Tibial artery (tissue), 4 donors: ENCODE measurements at places on chromosomes 6 and 20.

GRCh38 chr6:126747728-126748540, 370.5 kb upstream of the RSPO3 start:
- H3K4me3 ChIP-seq = no peak overlapping the region
- no peaks in the 10 kb centered on the region for H3K4me1 ChIP-seq
- no peak for DNase-seq
- H3K27ac ChIP-seq = no peak overlapping the region

GRCh38 chr6:135474362-135474761, 23.2 kb downstream of the AHI1 start:
- no peak for DNase-seq
- H3K4me3 ChIP-seq = no peak overlapping the region
- peaks cover 30% of the 10 kb centered on the region for H3K36me3 ChIP-seq
- H3K27me3 ChIP-seq = no peaks in the 10 kb centered on the region
- H3K4me1 ChIP-seq = no peaks in the 10 kb centered on the region

DNA sequence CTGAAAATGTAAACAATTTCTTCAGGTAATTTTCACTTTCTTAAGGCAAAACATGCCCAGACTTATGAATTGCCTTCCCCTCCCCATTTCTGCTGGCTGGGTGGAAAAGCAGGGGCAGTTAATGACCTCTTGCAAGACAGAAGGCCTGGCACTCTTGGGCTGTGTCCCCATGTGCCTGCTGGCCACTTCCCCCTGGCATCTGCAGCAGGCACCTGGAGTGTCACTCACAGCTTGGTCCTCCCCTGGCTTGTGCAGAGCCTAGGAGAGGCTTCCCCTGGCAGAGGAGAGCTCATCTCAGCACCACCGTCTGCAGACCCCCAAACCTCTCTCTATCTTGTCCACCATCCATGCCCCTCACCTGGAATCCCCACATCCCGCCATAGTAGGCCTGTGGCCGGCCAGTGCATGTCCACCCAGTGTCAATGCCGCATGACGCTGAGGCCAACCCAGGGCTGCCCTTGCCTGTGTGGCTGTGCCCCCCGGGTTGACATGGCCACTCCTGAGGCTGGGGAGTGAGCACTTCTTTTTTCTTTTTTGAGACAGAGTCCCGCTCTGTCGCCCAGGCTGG, 83.5 kb upstream of the SLC22A23 start:
- no peak for DNase-seq
- H3K4me1 ChIP-seq = no peaks in the 10 kb centered on the region
- no peaks in the 10 kb centered on the region for H3K36me3 ChIP-seq
- no peaks in the 10 kb centered on the region for H3K27me3 ChIP-seq
- no peak overlapping the region for H3K27ac ChIP-seq
- no peak overlapping the region for H3K4me3 ChIP-seq

- no peak overlapping the region for H3K27ac ChIP-seq
- H3K36me3 ChIP-seq = no peaks in the 10 kb centered on the region
- H3K4me1 ChIP-seq = no peaks in the 10 kb centered on the region
- H3K27me3 ChIP-seq = no peaks in the 10 kb centered on the region
- no peak for DNase-seq
- H3K4me3 ChIP-seq = no peak overlapping the region
Observed at GRCh38 chr6:39409889-39410288, 87.4 kb upstream of the KCNK16 start.

GRCh38 chr6:140289186-140289585, 914.7 kb upstream of the CITED2 start:
- H3K27me3 ChIP-seq = no peaks in the 10 kb centered on the region
- H3K4me1 ChIP-seq = no peaks in the 10 kb centered on the region
- H3K4me3 ChIP-seq = no peak overlapping the region

DNA sequence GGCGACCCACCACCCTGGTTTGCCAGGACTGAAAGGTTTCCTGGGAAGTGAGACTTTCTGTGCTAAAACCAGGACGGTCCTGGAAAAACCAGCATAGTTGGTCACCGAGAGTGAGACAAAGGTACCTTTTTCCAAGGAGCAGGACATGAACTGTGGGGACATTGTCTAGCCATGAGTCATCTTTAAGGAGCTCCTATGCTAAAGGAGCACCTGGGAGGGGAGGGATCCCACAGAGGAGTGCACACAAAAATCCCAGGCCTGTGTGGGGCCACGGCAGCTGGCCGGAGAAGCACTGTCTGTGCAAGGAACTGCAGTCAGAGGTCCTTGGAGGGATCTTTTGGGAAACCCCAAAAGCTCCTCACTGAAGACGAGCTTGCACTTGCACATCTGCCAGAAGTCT, 109.1 kb upstream of the PLEKHG1 start:
- no peak for DNase-seq
- H3K4me3 ChIP-seq = no peak overlapping the region
- H3K27me3 ChIP-seq = no peaks in the 10 kb centered on the region
- H3K27ac ChIP-seq = no peak overlapping the region
- no peaks in the 10 kb centered on the region for H3K36me3 ChIP-seq
- H3K4me1 ChIP-seq = no peaks in the 10 kb centered on the region

DNA sequence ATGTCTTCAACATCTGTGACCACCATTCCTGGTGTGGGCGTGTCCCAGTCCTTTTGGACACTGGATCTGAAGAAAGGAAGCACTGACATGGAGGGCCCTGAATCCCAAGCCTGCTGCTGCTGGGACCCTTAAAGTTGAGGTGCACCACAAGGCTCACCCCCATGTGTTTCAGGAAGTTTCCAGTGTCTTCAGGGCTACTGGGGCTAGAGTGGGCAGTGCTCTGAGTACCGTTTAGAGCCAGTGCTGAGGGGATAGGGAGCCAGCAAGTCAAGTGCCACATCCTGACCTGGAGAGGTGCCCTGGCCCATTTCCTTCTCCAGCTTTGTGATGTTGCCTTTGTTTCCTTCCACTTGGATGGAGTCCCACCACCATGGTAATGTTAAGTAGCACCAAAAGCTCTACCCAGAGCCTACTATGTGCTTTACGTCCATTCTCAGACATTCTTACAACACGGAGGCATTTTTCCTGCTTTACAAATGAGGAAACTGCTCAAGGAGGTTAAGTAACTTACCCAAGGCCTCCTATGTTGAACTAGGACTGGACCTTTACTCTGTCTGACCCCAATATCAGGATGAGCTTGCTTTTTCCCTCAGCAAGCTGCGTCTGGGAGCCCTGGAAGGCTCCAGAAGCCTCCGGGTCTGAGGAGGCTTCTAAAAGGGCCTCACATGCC, 552 bp upstream of the DEF6 start:
- no peak for DNase-seq
- H3K4me1 ChIP-seq = peaks cover 12% of the 10 kb centered on the region
- H3K27me3 ChIP-seq = no peaks in the 10 kb centered on the region
- peaks cover 40% of the 10 kb centered on the region for H3K36me3 ChIP-seq
- no peak overlapping the region for H3K27ac ChIP-seq

GRCh38 chr6:98747273-98747672, 87.1 kb upstream of the POU3F2 start:
- no peak overlapping the region for H3K27ac ChIP-seq
- no peaks in the 10 kb centered on the region for H3K4me1 ChIP-seq

GRCh38 chr6:23589811-23590210, 536.2 kb upstream of the NRSN1 start:
- H3K4me1 ChIP-seq = no peaks in the 10 kb centered on the region
- H3K27ac ChIP-seq = no peak overlapping the region
- H3K36me3 ChIP-seq = no peaks in the 10 kb centered on the region
- no peak for DNase-seq
- no peak overlapping the region for H3K4me3 ChIP-seq
- H3K27me3 ChIP-seq = no peaks in the 10 kb centered on the region

DNA sequence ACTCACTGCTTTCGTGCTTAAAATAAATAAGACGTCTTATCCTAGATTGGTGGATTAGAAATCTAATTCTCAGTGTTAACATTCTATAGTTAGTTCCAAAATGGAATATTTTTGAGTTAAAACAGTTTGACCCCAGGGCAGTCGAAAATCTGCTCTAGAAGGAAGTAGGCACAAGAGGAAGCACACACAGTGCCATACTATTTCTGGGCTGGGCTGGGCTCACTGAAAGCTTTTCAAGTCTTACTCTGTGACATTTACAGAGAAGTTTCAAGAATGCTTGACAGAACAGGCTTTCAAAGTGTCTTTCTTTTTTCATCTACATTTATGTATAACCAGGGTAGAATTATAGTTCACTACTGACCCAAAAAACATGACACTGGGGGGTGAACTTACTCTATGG, 209.8 kb downstream of the SOD2 start:
- DNase-seq = no peak
- H3K4me1 ChIP-seq = no peaks in the 10 kb centered on the region
- no peak overlapping the region for H3K27ac ChIP-seq

DNA sequence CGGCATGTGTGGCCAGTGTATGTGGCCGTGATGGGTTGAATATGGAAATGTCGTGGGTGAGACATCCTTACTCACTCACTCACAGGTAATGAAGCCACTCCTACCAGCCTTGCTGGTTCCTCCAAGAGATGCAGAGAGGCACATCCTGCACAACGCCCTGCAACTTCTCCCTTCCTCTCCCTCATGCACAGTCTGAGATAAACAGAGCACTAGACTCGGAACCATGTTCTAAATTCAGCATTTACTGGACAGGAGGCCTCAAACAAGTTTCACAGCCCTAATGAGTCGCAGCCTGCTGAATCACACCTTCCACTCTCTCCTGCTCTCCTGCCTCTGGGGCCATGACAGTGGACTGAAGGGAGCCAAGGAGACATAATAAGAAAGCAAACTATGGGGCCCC, 91.2 kb downstream of the ISM1 start:
- H3K27me3 ChIP-seq = no peaks in the 10 kb centered on the region
- DNase-seq = no peak
- no peak overlapping the region for H3K4me3 ChIP-seq
- no peaks in the 10 kb centered on the region for H3K4me1 ChIP-seq

DNA sequence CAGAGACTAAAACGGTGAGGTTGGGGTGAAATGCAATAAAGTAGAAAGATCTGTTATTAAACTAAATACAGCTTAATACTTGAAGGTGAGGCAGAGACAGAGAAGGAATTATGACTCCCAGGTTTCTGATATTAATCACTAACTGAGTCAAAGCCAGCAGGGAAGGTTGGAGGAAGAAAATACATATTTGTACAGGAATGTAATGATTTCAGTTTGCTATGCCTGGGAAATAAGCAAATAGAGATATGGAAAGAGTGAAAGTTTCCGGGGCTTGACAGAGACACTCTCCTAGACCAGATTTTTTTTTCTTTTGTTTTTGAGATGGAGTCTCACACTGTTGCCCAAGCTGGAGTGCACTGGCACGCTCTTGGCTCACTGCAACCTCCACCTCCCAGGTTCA, 76.8 kb downstream of the PTPRK start:
- no peaks in the 10 kb centered on the region for H3K27me3 ChIP-seq
- no peaks in the 10 kb centered on the region for H3K4me1 ChIP-seq
- H3K4me3 ChIP-seq = no peak overlapping the region

- H3K4me3 ChIP-seq = peak overlapping the region; percentile 91
- DNase-seq = peak; percentile 27
Observed at GRCh38 chr6:5260111-5260620, 584 bp downstream of the LYRM4 start.

DNA sequence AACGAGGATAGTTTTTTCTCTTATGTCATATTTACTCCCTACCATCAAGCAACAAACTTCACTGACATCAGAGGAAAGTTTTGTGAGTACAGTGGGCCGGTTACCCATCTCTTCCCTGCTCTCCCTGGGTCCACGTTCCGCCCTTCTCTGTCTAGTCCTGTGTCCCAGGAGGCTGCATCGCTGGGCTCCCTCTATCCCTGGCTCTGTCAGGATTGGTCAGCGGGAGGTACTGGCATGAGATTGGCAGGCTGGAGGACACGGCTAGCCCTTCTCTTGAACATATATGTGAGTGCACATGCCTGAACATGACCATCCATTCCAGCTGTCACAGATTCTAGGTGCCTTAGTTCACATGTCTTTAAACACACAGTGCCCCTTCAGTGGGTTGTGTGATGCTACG, 30.3 kb upstream of the TMEM181 start:
- H3K36me3 ChIP-seq = no peaks in the 10 kb centered on the region
- no peaks in the 10 kb centered on the region for H3K27me3 ChIP-seq
- no peak overlapping the region for H3K27ac ChIP-seq
- DNase-seq = no peak

- no peak overlapping the region for H3K27ac ChIP-seq
- no peaks in the 10 kb centered on the region for H3K27me3 ChIP-seq
- H3K4me1 ChIP-seq = no peaks in the 10 kb centered on the region
- H3K4me3 ChIP-seq = no peak overlapping the region
- no peaks in the 10 kb centered on the region for H3K36me3 ChIP-seq
Observed at GRCh38 chr6:33990061-33990541, 155.8 kb downstream of the GRM4 start.

GRCh38 chr6:157892363-157892877, 69.4 kb downstream of the SNX9 start:
- H3K36me3 ChIP-seq = peaks cover 22% of the 10 kb centered on the region
- DNase-seq = no peak
- no peak overlapping the region for H3K27ac ChIP-seq
- H3K27me3 ChIP-seq = no peaks in the 10 kb centered on the region
- H3K4me1 ChIP-seq = peaks cover 3% of the 10 kb centered on the region

- no peaks in the 10 kb centered on the region for H3K36me3 ChIP-seq
- peaks cover 18% of the 10 kb centered on the region for H3K27me3 ChIP-seq
- no peak overlapping the region for H3K27ac ChIP-seq
- H3K4me3 ChIP-seq = no peak overlapping the region
Observed at GRCh38 chr6:13870214-13870830, 54.4 kb upstream of the RNF182 start.

- H3K4me3 ChIP-seq = no peak overlapping the region
- DNase-seq = no peak
- no peaks in the 10 kb centered on the region for H3K27me3 ChIP-seq
- no peaks in the 10 kb centered on the region for H3K4me1 ChIP-seq
- H3K27ac ChIP-seq = no peak overlapping the region
Observed at GRCh38 chr6:303948-304558, 11.8 kb downstream of the DUSP22 start.

GRCh38 chr6:28211840-28212509, 13.1 kb upstream of the ZSCAN9 start:
- H3K27me3 ChIP-seq = no peaks in the 10 kb centered on the region
- H3K4me3 ChIP-seq = peak overlapping the region; percentile 42
- H3K4me1 ChIP-seq = peaks cover 19% of the 10 kb centered on the region

DNA sequence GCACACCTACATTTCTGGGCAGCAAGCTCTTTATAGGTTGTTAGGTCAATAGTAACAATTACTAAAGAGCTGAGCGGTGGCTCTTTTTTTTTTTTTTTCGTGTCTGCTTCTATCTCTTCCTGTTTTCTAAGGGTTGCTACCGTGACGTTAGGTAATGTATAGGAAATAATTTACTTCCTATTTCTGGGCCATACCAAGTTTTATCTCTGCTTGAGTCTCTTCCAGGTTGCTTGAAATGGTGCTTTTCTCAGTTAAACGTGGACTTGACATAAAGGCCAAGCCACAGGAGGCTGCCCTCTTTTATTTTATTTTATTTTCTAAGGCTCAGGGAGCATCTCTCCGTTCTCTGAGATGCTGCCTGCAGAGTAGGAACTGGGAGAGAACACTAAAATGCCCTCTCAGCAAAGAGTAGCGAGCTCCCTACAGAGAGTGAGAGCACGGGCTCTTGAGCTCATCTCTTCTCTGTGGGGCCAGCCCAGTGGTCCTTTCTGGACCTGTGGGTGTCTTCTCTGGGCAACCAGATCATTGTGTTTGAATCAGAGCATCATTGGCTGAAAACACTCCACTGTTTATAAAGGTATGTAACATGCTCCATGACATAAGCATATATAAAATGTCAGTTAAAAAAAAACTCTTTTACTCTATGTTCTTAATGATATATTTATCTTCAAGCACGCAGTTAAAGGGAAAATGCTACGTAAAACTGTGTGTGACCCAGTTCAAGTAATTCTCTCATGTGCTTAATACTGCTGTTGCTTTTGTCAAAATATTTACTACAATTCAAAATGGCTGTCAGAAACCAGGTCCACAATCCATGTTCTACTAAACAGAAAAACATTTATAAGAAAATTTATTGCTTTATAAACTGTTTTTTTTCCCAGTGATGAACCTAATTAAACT, at the start of gene ZNF831:
ZNF831 (plus strand) TSS at position 191 of the 900 bp plus-strand sequence. CDS start 27,199 bp downstream, outside the sequence.
- no peaks in the 10 kb centered on the region for H3K4me1 ChIP-seq
- no peak within 1 kb of the TSS for H3K27ac ChIP-seq
- no peaks in the 10 kb centered on the region for H3K36me3 ChIP-seq
- H3K27me3 ChIP-seq = peaks cover 18% of the 10 kb centered on the region
